ENCODE measurements at places on chromosomes 12 and 14.

DNA sequence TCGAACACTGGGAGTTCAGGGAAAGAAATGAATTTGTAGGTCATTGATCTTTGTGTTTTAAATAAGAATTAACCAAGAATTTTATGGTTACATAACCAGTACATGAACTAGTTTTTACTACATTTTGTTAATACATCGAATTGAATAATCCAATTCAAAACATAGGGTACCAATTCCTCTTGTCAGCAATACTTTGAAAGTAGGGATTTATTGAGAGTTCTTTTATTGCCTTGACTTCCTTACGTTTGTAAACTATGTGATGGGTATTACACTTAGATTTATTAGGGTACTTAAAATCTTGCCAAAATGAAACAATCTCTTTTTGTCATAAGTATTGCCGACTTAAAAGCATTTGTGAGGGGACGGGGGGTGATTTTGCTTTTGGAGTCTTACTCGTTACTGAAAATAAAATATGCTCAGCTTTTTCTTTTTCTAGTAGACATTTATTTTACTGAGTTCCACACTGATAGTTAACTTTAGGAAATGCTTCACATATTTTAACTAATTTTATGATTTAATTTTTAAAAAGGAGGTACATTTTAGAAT is 22.4 kb downstream of the SOCS2 start:
- DNase-seq = no peak

- no peak for DNase-seq
These were observed 32.9 kb downstream of the MAP1LC3B2 start for GRCh38 chr12:116591855-116592637.

- DNase-seq = peak; percentile 74
These were observed 39.6 kb downstream of the GPATCH2L start for GRCh38 chr14:76191297-76191696.

- DNase-seq = no peak
These were observed 33.5 kb downstream of the SLC15A4 start for GRCh38 chr12:128790221-128790620.

GRCh38 chr12:131500564-131500963 is 210.3 kb upstream of the SFSWAP start:
- DNase-seq = no peak

DNA sequence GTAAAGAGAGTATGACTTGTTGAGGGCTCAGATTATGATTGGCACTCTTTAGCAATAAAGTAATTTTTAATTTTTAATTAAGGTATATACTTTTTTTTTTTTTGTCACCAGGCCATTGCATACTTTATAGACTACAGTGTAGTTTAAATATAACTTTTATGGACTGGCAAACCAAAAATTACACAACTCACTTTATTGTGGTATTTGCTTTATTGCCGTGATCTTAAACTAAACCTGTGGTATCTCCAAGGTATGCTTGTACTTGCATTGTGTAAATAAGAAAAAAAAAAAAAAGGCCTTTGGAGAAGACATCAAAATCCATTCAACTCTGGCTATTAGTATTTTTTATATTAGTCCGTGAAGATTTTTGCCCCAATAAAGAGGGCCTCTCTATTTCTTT is 646.7 kb upstream of the FOXG1 start:
- DNase-seq = no peak

- no peak for DNase-seq
These were observed 18.2 kb downstream of the MSI1 start for GRCh38 chr12:120350576-120351350.

GRCh38 chr12:108905725-108906124 is 25.8 kb downstream of the DAO start:
- peak; percentile 80 for DNase-seq

- DNase-seq = peak; percentile 7
These were observed 85.0 kb downstream of the KIF26A start for GRCh38 chr14:104223101-104224041.

DNA sequence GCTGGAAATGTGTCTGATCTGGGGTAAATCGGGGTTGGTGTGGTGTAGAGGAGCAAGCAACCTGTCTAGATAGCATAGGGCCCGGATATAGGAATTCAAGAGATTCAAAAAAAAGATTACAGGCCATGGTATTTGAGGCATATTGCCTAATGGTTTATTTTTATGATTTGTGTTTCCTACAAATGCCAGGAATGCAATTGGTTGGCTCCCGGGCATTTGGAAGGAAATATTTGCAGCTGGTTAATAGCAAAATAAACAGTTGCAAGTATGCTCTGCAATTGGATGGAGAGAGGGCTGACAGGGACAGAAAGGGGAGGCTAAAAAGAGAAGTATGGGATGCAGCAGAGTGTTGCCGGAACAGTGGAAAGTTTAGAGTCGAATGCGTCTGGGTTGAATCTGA is 315.6 kb upstream of the ATP2B1 start:
- DNase-seq = no peak

GRCh38 chr12:9731393-9731792 is 1.5 kb downstream of the CLECL1 start:
- DNase-seq = no peak

DNA sequence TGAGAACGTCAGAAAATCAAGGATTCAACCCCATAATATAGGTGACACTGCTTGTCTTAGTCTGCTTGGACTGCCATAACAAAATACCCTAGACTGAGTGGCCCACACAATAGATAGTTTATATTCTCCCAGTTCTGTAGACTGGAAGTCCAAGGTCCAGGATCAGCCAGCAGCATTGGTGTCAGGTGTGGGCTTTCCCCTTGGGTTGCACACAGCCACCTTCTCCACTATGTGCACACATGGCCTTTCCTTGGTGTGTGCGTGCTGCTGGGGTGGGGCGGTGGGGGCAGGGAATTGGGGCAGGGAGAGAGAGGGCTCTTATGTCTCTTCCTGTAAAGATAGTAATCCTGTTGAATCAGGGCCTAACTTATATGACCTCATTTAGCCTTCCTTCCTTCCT is 106.4 kb downstream of the SLC25A47 start:
- no peak for DNase-seq

- DNase-seq = no peak
These were observed 75.2 kb downstream of the GPR135 start for GRCh38 chr14:59389936-59390335.

- DNase-seq = peak; percentile 42
These were observed 66.6 kb upstream of the FBRSL1 start for GRCh38 chr12:132423251-132423819.

DNA sequence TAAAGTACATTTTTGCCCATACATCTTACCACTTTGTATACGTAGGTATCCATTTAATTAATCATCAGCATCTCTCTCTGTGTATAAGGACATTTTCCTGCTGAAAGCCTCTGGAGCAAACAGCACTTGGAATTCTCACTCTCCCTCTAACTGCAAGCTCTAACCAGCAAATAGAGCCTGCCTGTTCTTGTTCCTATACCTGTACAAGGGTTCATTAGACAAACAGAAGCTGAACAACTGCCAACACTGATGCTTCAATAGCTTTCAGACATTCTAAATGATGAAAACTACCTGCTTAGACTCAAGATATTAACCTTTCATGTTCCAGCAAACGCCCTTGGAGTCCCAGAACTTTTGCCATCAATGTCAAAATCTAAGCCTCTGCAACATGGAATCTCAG is 98.0 kb downstream of the KCNH5 start:
- DNase-seq = no peak

DNA sequence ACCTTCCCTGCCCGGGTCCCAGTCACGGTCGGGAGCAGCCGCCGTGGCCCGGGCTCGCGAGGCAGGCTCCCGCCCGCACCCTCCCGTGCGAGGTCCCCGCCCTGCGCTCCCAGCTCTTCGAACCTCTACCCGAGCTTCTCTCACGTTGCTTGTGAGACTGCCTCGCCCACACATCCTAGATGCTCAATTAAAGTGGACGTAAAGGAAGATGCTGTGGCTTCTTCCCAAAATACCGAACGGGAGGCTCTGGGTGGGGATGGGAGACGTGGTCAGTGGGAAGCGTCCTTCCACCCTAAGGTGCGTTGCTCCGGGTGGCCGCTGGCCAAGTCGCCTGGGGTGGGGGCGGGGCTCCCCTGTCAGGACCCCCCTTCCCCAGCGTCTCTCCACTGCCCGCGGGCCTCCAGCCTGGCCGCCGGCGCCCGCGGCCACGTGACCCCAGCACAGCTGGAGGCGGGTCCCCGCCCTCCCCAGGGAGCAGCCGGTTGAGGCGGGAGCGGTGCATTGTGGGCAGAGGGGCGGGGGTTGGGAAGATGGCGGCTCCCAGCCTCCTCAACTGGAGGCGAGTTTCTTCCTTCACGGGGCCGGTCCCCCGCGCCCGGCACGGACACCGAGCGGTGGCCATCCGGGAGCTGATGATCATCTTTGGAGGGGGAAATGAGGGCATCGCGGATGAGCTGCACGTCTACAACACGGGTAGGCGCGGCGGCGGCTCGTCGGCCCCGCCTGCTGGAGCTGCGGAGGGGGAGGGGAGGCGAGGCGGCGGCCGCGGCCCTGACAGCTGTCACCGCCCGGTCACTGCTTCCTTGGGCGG is at the start of gene HCFC2:
Gene HCFC2, plus strand, starts transcription at position 501 of the 811 bp plus-strand sequence. Its CDS starts 30 bp downstream, at position 531.
- peak; percentile 95 for DNase-seq

DNA sequence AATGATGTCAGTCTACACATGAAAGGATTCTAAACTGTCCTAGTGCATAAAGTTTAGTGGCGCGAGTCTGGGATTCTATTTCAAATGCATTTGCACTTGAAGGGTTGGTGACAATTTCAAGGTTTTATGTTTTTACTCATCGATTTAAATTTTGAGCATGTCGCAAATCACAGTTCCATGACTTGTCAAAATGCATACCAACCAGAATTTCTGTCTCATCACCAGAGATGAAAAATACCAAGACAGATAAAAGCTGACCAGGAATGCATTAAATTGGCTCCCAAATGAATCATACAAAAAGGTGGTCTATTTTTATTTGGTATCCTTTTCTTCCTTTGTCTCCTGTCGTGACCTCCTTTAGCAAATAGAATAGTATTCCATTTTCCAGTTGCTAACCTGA is 25.2 kb downstream of the TMEM30B start:
- DNase-seq = no peak

DNA sequence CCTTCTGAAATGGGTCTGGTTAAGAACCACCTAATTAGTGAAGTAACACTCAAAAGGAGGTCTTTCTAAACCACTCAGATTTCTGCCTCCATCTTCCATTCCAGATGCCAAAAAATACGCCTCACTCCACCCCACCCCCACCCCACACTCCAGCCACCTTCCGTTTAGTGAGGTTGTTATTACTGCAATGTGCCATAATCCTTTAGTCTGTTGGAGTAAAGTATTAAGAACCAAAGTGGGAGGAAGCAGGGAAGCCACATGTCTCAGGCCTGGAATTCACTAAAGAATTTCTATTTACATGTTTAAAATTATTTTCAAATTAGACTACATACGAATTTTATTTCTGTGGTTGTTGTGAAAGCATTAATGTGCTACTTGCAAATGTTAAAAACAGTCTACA is 7.4 kb downstream of the KIF21A start:
- DNase-seq = no peak

DNA sequence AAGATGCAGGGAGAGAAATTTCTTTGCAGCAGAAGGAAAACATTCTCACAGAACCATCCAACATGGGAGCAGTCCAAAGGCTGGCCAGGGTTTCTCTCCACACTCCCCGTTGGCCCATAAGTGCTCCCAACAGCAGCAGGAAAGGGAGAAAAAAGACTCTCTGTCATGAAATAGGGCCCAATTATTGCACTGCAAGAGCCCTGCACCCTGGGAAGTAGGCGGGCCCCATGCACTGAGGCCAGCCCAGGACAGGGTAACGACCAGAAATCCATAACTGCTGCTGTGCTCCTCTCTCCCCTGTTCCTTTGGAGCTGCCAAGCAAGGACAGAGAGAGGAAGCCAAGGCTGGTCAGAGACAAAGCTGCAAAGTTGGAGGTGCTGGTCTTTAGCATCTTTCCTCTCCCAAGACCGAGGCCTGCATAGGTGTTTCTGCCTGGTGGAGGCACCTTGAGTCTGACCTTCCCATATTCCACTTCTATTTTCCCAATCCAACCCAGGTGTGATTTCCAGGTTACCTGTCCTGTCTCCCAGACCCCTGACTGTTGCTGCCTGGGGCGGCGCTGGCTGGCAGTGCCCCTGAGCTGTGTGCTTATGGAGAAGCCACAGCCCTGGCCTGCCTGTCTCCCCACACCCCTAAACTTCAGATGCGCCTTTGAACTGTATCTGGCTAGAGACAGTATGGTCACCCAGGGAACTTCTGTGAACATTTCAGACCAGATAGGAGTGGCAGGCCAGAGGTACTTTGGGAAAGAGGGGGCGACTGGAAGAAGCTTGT is 6.8 kb downstream of the GALNT16 start:
- DNase-seq = no peak

DNA sequence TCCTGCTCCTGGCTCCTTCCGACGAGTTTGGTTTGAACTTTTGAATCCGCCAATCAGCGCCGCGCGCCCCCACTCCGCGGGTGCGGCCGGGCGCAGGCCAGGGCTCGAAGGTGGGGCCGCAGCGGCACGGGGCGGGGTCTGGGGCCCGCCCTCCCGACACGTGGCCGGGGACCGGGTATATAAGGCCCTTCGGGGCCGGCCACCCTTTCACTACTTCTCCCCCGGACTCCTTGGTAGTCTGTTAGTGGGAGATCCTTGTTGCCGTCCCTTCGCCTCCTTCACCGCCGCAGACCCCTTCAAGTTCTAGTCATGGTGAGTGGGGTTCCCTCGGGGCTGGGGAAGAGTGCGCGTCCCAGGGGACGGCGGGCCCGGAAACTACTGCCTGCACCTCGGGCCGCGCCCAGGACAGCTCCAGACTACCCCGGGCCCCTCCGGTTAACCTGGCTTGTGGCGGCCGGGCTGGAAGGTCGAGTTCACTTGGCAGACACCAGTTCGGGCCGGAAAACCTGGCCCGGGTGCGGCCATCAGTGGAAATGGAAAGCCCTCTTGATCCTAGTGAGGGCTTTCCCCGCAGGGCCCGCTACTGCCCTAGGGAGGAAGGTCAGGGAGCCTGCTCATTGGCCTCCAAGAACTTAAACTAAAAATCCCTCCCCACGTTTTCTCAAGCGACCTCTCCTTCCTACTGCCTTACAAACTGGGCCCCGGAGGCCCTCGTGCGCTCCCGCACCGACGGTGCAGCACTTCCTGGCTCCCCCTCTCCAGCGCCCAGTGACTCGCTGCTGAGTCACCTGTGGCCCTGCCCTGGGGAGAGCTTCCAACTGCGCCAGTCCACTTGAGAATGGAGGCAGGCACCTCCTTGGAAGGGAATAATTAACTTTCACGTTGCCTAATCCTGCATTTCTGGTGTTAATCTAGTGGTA is at the start of gene TUBA1C:
Gene TUBA1C, plus strand, starts transcription at position 210 of the 920 bp plus-strand sequence. Its CDS starts 100 bp downstream, at position 310.
- DNase-seq = peak; percentile 97

DNA sequence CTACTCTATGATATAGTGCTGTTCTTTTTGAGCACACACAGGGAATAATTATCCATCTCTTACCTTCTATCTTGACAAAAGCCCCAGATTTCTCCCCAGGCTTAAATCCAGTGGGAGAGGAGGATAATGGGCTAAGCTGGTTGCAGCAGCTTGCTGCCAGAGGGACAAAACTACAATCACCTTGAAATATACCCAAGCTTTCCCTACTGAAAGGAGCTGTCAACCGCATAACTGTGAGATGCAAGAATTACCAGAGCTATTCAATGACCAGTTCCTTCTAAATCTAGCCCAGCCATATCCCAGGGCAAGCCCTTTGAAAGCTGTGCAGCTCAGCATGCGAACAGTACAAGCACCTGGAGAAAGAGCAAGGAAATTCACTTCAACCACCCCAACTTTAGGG is 943 bp upstream of the MGAT4C start:
- DNase-seq = no peak

- DNase-seq = peak; percentile 58
These were observed 36.4 kb upstream of the P2RX7 start for GRCh38 chr12:121096199-121096798.
